ENCODE measurements at places on chromosomes 5 and 9. TPM values are rescaled to one million over a fixed set of nuclear protein-coding genes. Genes with fewer than 3 reads are reported as not detected.

DNA sequence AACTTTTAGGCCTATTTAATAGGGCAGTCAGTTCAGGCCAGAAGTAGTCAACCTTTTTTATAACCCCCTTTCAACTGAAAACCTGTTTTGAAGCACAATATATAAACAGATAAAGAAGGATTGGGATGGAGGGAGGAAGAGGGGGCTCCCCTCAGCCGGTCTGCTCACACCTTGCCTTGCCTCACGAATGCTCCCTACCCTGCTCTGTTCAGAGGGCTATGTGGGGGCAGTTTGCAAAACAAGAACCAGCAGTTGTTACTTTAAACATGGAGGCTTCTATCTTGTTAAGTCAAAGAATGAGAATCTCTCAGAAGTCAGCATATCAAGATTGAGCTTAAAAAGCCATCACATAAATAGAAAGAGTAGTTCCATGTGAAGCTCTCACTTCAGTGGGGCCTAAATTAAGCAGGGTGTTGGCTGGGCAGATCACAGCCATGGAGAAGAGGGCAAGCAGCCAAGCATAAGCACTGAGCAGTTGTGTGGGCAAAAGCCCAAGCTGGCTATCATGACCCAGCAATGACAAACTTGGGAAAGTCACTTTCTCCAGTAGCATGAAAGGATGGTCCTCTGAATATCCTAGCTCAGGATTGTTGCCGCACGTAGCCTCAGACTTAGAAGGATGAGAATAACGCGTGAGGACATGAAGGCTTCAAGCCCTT lies 70.6 kb downstream of the ALDH1A1 start:
- H3K27ac ChIP-seq, result no peak overlapping the region
- no peak for DNase-seq
- no peaks in the 10 kb centered on the region for H3K36me3 ChIP-seq

GRCh38 chr5:12292610-12293204 lies 388.5 kb upstream of the CTNND2 start:
- H3K4me1 ChIP-seq, result no peaks in the 10 kb centered on the region
- H3K27ac ChIP-seq, result no peak overlapping the region
- no peaks in the 10 kb centered on the region for H3K36me3 ChIP-seq

GRCh38 chr9:136220017-136220729 lies 15.2 kb upstream of the LHX3 start:
- no peak overlapping the region for H3K4me3 ChIP-seq
- no peak overlapping the region for H3K27ac ChIP-seq
- H3K27me3 ChIP-seq, result no peaks in the 10 kb centered on the region
- H3K36me3 ChIP-seq, result no peaks in the 10 kb centered on the region
- no peaks in the 10 kb centered on the region for H3K4me1 ChIP-seq
- DNase-seq, result no peak

GRCh38 chr5:160133071-160133917 lies 14.0 kb upstream of the PWWP2A start:
- peak overlapping the region; percentile 4 for H3K4me3 ChIP-seq
- H3K27me3 ChIP-seq, result no peaks in the 10 kb centered on the region
- H3K4me1 ChIP-seq, result peaks cover 14% of the 10 kb centered on the region
- DNase-seq, result peak; percentile 26
- H3K27ac ChIP-seq, result peak overlapping the region; percentile 75

- no peaks in the 10 kb centered on the region for H3K36me3 ChIP-seq
- peak overlapping the region; percentile 76 for H3K4me3 ChIP-seq
- DNase-seq, result no peak
Observed at GRCh38 chr5:151156507-151157420, 815 bp downstream of the ANXA6 start.

- no peak overlapping the region for H3K4me3 ChIP-seq
- DNase-seq, result no peak
Observed at GRCh38 chr5:136056771-136057335, 28.1 kb downstream of the TGFBI start.

- no peak for DNase-seq
- H3K27ac ChIP-seq, result no peak overlapping the region
- H3K4me3 ChIP-seq, result no peak overlapping the region
- no peaks in the 10 kb centered on the region for H3K27me3 ChIP-seq
- no peaks in the 10 kb centered on the region for H3K4me1 ChIP-seq
Observed at GRCh38 chr9:131483319-131484050, 19.2 kb upstream of the POMT1 start.

GRCh38 chr5:169350759-169351240 lies 49.9 kb upstream of the SLIT3 start:
- H3K4me1 ChIP-seq, result no peaks in the 10 kb centered on the region
- no peaks in the 10 kb centered on the region for H3K27me3 ChIP-seq
- no peak for DNase-seq
- H3K4me3 ChIP-seq, result no peak overlapping the region
- H3K36me3 ChIP-seq, result no peaks in the 10 kb centered on the region

DNA sequence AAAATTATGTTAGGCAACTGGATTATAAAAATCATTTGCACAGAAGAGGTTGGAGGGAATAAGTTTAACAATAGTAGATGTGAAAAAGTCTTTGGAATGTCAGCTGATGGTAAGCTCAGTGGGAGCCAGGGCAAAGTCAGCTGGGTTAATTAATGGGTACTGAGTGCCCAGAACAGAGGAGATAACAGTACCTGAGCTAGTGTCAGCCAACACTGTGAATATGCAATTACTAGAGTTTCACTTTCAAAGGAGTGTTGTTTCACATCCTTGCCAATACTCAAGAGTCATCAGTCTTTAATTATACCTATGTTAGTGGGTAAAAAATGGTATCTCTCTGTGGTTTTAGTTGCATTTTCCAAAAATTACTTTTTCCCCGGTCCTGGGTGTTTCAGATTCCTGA lies 135.1 kb downstream of the KIF4B start:
- no peaks in the 10 kb centered on the region for H3K36me3 ChIP-seq
- H3K27ac ChIP-seq, result no peak overlapping the region
- H3K27me3 ChIP-seq, result no peaks in the 10 kb centered on the region

- peaks cover 8% of the 10 kb centered on the region for H3K27me3 ChIP-seq
- no peaks in the 10 kb centered on the region for H3K4me1 ChIP-seq
- H3K4me3 ChIP-seq, result no peak overlapping the region
- no peak for DNase-seq
Observed at GRCh38 chr9:17807613-17808282, 228.9 kb downstream of the SH3GL2 start.

- H3K27ac ChIP-seq, result no peak overlapping the region
- DNase-seq, result no peak
- no peaks in the 10 kb centered on the region for H3K27me3 ChIP-seq
- no peaks in the 10 kb centered on the region for H3K36me3 ChIP-seq
- H3K4me3 ChIP-seq, result no peak overlapping the region
- H3K4me1 ChIP-seq, result no peaks in the 10 kb centered on the region
Observed at GRCh38 chr9:99748266-99748665, 73.4 kb upstream of the NR4A3 start.

DNA sequence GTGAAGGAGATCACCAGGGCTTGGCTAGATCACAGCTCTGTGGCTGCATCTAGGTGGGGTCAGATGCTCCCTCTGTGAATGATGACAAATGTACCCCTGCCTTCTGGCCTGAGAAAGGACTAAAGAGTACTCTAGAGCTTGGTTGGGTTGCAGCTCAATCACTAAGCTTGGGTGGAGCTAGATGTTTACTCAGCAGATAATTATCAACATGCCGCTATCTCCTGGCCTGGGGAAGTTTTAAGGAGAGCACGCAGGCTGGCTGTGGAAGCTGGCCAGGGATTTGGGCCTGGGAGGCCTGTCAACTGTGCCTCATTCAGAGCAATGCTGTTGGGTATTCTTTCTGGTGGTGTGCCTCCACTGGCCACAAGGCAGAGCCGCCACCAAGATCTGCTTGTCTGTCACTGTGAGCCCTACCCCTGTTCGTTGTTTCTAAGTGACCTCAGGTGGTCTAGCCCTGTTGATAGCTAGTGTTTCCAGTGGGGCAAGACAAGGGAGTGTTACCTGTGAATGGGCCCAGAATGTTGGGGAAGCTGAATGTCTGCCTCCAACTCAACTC lies 181.7 kb downstream of the ADGRV1 start:
- no peak for DNase-seq
- H3K27me3 ChIP-seq, result no peaks in the 10 kb centered on the region
- no peak overlapping the region for H3K27ac ChIP-seq
- no peak overlapping the region for H3K4me3 ChIP-seq
- H3K4me1 ChIP-seq, result no peaks in the 10 kb centered on the region
- no peaks in the 10 kb centered on the region for H3K36me3 ChIP-seq

DNA sequence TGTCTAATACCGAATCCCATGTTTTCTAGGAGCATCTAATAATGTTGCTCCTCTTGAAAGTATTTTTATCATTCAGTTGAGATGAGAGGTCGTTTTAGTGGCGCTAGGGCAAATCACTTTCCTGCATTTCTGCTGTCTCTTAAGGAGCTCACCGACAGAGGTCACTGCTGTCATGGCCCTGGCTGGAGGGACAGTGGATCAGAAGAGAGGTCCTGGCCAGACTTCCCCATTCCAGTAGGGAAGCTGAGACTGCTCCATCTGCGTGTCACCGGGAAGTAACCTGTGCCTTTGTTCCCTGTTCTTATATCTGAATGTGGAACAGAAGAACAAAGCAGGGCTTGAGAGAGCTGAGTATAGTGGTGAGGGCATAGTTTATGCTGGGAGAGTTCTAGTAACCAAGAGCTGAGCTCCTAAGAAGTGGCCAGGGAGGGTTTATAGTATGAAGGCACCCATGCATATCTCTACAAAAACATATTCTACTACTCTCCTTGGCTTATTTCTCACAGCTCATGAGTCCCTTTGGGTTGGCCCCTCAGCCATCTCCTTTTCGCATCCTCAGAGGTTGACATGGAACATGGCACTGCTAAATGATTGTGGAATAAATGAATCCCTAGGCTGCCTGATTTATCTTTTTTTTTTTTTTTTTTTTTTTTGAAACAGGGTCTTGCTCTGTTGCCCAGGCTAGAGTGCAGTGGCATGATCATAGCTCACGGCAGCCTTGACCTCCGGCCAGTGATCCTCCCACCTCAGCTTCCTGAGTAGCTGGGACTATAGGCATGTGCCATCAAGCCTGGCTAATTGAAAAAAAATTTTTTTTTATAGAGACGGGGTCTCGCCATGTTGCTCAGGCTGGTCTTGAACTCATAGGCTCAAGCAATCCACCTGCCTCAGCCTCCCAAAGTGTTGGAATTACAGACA lies 27.2 kb downstream of the ATP6V0E1 start:
- no peaks in the 10 kb centered on the region for H3K27me3 ChIP-seq
- no peaks in the 10 kb centered on the region for H3K4me1 ChIP-seq
- H3K4me3 ChIP-seq, result no peak overlapping the region
- DNase-seq, result peak; percentile 53

The JAKMIP2 gene
- 16.3 TPM for total RNA-seq

The IRX2 gene
- total RNA-seq, result not detected

The RNF145 gene
- total RNA-seq, result 53.4 TPM

The MUSK gene
- 0.63 TPM for total RNA-seq

The MELK gene
- total RNA-seq, result 0.60 TPM

The PCDHA9 gene
- 0.44 TPM for total RNA-seq

The RALGDS gene
- 48.0 TPM for total RNA-seq
